ENCODE measurements at places on chromosomes 6 and 20.

DNA sequence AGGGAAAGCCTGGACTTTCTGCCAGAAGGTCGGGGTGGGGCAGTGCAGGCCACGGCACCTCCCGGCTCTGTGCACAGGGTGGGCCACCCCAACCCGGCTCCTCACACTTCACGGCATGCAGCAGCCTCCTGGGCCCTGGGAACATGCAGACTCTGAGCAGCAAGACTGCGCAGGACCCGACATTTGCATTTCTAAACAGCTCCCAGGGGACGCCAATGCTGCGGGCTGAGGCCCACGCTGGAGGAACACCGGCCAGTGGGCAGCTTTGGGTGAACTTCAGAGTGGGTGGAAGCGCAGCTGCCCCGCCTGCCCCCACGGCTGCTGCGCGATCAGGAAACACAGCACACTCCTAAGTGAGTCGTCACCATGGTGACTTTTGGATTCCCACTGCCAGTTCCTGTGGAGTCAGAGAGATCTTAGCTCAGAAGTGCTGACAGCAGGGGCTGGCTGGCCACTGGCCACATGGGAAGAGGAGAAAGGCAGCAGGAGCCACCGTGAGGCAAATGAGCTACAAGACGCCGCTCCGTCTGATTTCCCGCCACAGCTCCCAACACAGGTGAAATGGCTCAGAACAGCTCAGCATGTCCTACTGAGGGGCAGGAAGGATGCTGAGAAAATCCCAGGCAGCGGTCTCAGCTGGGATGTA lies 52.1 kb downstream of the RNASET2 start:
- H3K36me3 ChIP-seq: no peaks in the 10 kb centered on the region
- no peak overlapping the region for H3K27ac ChIP-seq
- no peaks in the 10 kb centered on the region for H3K4me1 ChIP-seq
- DNase-seq: no peak
- no peaks in the 10 kb centered on the region for H3K27me3 ChIP-seq

DNA sequence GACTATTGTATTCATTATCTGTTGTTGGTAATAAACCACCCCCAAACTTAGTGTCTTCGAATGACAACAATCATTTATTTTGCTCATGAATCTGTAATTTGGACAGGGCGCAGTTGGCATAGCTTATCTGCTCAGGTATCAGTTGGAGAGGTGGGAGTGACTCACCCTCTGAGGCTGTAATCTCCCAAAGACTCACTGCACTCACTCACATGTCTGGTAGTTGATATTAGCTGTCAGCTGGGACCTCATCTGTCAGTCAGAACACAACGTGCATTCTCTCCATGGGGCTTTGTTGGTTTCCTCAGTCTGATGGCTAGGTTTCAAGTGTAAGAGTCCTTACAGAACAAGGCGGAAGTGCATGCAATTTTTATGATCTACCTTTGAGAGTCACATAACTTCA lies 219.0 kb upstream of the PRND start:
- H3K27me3 ChIP-seq: no peaks in the 10 kb centered on the region
- H3K27ac ChIP-seq: no peak overlapping the region
- DNase-seq: no peak
- no peaks in the 10 kb centered on the region for H3K4me1 ChIP-seq

DNA sequence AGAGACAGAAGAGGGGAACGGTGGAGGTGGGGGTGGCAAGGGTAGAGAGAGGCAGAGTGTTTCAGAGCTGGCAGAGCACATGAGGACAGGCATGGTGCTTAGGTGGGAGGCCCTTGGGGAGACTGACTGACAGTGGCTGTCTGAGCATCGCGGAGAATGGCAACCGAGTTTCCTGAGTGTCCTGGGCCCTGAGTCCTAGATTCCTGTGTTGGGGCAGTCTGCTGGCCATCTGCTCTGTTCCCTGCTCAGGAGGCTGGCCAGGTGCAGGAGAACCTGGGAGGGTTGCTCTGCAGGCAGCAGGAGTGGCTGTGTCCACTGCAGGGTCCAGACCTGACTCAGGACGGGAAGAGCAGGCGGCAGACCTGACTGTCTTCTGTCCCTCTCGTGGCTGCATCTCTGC lies 248.9 kb downstream of the LRFN2 start:
- H3K27me3 ChIP-seq: peaks cover 13% of the 10 kb centered on the region
- no peak for DNase-seq
- no peak overlapping the region for H3K27ac ChIP-seq
- no peaks in the 10 kb centered on the region for H3K36me3 ChIP-seq
- H3K4me1 ChIP-seq: no peaks in the 10 kb centered on the region
- no peak overlapping the region for H3K4me3 ChIP-seq

- DNase-seq: peak; percentile 63
- no peaks in the 10 kb centered on the region for H3K27me3 ChIP-seq
- H3K27ac ChIP-seq: peak overlapping the region; percentile 93
Observed at GRCh38 chr6:125791151-125791819, 525 bp downstream of the NCOA7 start.

- peaks cover 2% of the 10 kb centered on the region for H3K36me3 ChIP-seq
- DNase-seq: no peak
- H3K27ac ChIP-seq: no peak overlapping the region
- no peaks in the 10 kb centered on the region for H3K27me3 ChIP-seq
Observed at GRCh38 chr6:149701714-149702113, 16.2 kb downstream of the LATS1 start.

GRCh38 chr6:170111816-170112582 lies 178.9 kb downstream of the DLL1 start:
- H3K36me3 ChIP-seq: no peaks in the 10 kb centered on the region
- DNase-seq: peak; percentile 14
- H3K27me3 ChIP-seq: no peaks in the 10 kb centered on the region
- H3K4me1 ChIP-seq: no peaks in the 10 kb centered on the region

- no peaks in the 10 kb centered on the region for H3K27me3 ChIP-seq
- peaks cover 2% of the 10 kb centered on the region for H3K36me3 ChIP-seq
- no peaks in the 10 kb centered on the region for H3K4me1 ChIP-seq
- H3K4me3 ChIP-seq: no peak overlapping the region
- H3K27ac ChIP-seq: no peak overlapping the region
- DNase-seq: no peak
Observed at GRCh38 chr20:9457136-9457535, 57.3 kb upstream of the LAMP5 start.

DNA sequence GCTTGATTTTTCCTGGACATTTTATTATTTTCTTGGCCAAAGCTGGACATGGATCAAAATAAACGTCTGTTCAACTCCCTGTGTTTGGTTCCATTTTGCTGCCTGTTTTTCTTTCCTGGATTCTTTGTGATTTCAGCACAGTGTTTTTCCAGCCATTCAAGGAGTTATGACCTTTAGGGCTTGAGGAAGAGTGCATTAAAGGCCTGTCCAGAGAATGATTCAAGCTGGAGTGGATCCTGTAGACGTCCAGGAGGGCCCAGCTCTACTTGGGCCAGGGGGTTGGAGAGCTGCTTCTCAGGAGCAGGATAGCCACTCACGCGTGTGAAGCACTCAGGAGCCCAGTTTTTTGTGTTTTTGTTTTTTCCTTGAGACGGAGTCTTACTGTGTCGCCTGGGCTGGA lies 56.5 kb upstream of the IER3 start:
- no peak for DNase-seq
- H3K27ac ChIP-seq: no peak overlapping the region
- H3K4me1 ChIP-seq: no peaks in the 10 kb centered on the region
- H3K27me3 ChIP-seq: no peaks in the 10 kb centered on the region

- no peak for DNase-seq
- no peak overlapping the region for H3K27ac ChIP-seq
- H3K4me1 ChIP-seq: no peaks in the 10 kb centered on the region
- no peak overlapping the region for H3K4me3 ChIP-seq
Observed at GRCh38 chr6:113347436-113347835, 509.7 kb upstream of the MARCKS start.

GRCh38 chr6:56938649-56939191 lies 16.2 kb upstream of the BEND6 start:
- no peaks in the 10 kb centered on the region for H3K27me3 ChIP-seq
- no peak overlapping the region for H3K4me3 ChIP-seq
- no peak for DNase-seq
- no peak overlapping the region for H3K27ac ChIP-seq
- no peaks in the 10 kb centered on the region for H3K4me1 ChIP-seq

DNA sequence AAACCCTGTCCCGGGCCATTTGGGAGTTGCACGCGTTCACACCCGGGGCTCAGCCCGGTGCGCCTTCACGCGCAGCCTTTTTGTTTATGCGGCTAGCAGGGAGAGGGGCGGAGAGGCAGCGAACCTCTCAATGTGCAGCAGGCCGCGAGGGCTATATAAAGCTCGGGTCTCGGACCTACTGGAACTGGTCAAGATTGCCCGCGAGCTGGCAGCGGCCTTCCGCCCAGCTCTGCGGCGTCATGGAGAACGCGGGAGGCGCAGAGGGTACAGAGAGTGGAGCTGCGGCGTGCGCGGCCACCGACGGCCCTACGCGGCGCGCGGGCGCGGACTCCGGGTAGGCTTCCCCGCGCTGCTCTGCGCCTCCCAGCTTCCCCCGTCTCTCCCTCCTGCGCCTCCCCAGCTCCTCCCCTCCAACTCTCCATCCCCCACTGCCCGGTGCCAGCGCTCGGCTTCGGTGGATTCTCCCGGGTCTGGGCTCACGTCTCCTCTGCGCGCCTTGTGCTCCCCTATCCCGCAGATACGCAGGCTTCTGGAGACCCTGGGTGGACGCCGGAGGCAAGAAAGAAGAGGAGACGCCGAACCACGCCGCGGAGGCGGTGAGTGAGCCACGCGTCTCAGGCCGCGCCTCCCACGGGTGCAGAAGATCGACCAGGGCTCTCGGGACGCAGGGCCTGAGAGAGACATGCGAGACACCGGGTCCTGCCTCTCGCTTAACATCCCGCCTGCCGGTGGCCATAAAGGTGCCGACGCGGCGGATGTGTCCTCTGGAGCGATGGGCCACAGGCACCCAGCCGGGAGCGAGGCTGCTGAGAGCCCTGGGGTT lies at the start of gene RIPPLY2:
Gene RIPPLY2 (plus strand): TSS at position 183 of the 823 bp plus-strand sequence. CDS start 57 bp downstream, at position 240.
- H3K36me3 ChIP-seq: no peaks in the 10 kb centered on the region
- H3K4me3 ChIP-seq: no peak within 1 kb of the TSS
- no peaks in the 10 kb centered on the region for H3K4me1 ChIP-seq
- H3K27me3 ChIP-seq: peaks cover 28% of the 10 kb centered on the region
- H3K27ac ChIP-seq: no peak within 1 kb of the TSS

DNA sequence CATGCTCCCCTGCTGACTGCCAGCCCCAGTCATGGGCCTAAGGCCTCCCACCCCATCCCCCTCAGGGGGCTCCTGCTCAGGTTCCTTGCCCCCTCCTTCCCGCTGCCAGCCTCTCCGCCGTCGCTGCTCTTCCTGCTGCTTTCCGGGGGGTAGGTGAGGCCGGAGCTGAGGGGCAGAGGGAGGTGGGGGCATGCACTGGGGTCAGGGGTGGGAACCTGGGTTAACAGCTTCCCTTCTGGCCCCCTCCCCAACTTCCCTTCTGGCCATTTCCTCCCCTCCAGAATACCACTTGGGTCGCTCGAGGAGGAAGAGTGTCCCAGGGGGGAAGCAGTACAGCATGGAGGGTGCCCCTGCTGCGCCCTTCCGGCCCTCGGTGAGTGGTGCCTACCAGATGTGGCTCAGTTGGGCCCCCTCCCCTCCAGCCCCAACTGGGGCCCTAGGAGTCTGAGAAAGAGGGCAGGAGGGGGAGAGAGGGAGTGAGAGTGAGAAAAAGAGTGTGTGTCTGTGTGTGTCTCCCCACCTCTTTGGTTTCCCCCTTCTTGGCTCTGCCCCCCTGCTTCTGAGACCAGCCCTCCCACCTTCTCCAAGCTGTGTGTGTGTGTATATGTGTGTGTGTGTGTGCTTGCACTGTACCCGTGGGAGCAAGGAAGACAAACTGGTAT lies 12.1 kb downstream of the SYNGAP1 start:
- H3K27me3 ChIP-seq: no peaks in the 10 kb centered on the region
- no peak for DNase-seq
- H3K4me1 ChIP-seq: peaks cover 6% of the 10 kb centered on the region
- H3K4me3 ChIP-seq: no peak overlapping the region

- H3K27ac ChIP-seq: peak overlapping the region; percentile 4
- no peaks in the 10 kb centered on the region for H3K27me3 ChIP-seq
- no peaks in the 10 kb centered on the region for H3K4me1 ChIP-seq
Observed at GRCh38 chr20:40339661-40340449, 349.2 kb downstream of the MAFB start.

GRCh38 chr6:140846503-140847261 lies 1286.0 kb upstream of the GJE1 start:
- DNase-seq: no peak
- H3K4me1 ChIP-seq: no peaks in the 10 kb centered on the region
- H3K36me3 ChIP-seq: no peaks in the 10 kb centered on the region
- no peaks in the 10 kb centered on the region for H3K27me3 ChIP-seq

- H3K27ac ChIP-seq: peak overlapping the region; percentile 55
- H3K36me3 ChIP-seq: no peaks in the 10 kb centered on the region
- H3K27me3 ChIP-seq: no peaks in the 10 kb centered on the region
- H3K4me1 ChIP-seq: peaks cover 9% of the 10 kb centered on the region
- DNase-seq: peak; percentile 25
Observed at GRCh38 chr6:41940759-41941279, 789 bp downstream of the CCND3 start.

DNA sequence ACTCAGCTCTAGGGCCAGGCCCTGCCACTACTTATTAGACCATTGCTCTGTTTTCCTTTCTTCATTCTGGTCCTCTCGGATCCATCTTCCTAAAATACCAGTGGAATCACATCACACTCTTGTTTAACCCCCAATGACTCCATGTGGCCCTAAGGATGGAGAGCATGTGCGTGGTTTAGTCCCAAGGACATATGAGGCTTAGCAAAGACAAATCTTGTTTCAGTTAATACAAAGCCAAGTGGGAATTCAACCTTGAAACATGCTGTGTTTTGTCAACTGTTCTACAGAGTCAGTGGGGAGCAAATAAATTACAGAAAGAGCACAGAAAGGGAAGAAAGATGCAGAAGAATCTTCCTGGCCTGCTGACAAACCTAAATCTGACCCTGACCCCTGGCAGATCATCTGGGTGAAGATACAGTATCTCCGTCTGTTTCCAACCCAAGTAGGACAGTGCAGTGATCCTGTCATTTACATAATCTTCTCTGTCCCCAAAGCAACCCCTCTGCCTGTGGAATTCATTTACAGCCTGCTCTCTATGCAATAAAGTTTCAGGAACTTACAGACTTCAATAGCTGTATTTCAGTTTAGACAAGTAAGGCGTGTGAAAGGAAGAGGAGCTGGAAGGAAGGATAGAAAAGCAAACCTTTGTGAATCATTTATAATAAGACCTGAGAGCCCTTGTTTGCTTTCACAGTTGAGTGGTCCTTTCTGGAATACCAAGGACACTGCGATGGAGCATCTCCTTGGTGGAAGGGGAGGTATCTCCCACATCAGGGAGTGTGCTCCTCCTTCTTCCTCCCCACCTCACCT lies 144.0 kb downstream of the THBS2 start:
- no peaks in the 10 kb centered on the region for H3K36me3 ChIP-seq
- DNase-seq: no peak
- H3K27me3 ChIP-seq: no peaks in the 10 kb centered on the region
- no peak overlapping the region for H3K27ac ChIP-seq
- H3K4me1 ChIP-seq: no peaks in the 10 kb centered on the region
- H3K4me3 ChIP-seq: no peak overlapping the region

DNA sequence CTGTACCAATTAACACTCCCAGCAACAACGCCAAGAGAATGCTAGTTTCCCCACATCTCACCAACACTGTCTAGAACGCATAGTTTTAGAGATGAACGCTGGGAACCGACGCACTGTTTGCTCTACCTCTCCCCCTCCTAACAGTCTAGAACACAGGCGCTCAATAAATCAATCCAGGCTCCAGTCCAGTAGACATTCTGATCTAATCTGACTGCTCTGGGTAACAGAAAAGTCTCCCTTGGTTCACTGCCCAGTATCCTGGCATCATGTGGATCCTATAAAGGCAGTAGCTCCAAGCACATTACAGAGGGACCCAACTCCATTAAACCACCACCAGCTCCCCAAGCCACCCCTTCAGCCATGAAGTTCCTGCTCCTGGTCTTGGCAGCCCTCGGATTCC lies at the start of gene DEFB132:
Gene DEFB132 (plus strand): TSS at position 306 of the 400 bp plus-strand sequence. CDS start 55 bp downstream, at position 361.
- H3K27me3 ChIP-seq: no peaks in the 10 kb centered on the region
- DNase-seq: no peak
- no peaks in the 10 kb centered on the region for H3K4me1 ChIP-seq
- no peaks in the 10 kb centered on the region for H3K36me3 ChIP-seq
- H3K4me3 ChIP-seq: no peak within 1 kb of the TSS
- H3K27ac ChIP-seq: no peak within 1 kb of the TSS
